ENCODE measurements at places on chromosomes 1 and 21.

DNA sequence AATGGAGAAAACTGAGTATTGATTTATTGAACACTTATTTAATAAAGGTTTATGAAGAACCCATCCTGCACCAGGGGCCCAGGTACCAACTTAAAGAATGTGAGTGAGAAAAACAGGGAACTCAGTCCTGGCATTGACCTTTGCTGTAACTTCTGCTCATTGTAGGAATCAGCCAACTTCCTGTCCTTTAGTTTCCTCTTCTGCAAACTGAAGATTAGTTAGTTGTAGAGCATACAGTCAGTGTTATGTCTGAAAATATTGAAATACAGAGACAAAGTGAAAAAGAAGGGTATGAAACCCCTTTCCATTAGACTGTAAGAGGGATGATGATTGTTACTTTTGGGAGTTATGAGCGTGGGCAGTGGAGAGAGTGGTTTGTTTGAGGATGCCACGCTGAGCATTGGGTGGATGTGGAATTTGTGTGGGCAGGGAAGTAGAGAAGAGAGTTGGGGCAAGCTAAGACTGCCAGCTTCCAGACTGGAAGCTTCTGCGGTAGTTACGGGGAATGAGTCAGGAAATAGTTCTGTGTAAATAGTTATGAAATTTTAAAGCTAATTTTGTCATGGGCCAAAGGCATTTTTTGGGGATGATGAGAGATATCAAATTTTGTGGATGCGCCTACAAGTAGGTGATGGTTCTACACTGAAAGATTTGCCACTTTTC lies 89.2 kb downstream of the GPR88 start:
- DNase-seq: no peak

DNA sequence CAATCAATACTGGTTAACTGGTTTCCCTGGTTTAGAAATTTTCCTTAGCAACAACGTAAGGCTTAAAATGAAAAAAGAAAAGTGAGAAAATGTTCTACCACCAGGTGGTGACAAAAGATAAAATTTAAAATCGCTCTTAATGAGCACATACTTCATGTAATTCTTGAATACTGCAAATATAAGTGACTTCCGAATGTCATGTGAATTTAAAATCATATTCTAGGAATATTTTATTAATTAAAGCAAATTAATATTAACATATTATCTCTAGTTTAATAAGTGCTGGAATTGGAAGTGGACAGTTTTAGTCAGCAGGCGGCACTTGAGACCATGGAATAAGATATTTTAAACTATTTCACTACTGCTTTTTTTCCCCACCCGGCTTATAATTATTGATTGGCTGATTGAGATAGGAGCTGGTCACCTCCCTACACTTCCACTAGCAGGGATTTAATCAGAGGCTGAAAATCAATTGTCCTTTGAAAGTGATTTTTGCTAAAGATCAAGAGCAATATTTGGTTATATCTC lies 5.0 kb upstream of the ADAMTS1 start:
- no peak for DNase-seq

DNA sequence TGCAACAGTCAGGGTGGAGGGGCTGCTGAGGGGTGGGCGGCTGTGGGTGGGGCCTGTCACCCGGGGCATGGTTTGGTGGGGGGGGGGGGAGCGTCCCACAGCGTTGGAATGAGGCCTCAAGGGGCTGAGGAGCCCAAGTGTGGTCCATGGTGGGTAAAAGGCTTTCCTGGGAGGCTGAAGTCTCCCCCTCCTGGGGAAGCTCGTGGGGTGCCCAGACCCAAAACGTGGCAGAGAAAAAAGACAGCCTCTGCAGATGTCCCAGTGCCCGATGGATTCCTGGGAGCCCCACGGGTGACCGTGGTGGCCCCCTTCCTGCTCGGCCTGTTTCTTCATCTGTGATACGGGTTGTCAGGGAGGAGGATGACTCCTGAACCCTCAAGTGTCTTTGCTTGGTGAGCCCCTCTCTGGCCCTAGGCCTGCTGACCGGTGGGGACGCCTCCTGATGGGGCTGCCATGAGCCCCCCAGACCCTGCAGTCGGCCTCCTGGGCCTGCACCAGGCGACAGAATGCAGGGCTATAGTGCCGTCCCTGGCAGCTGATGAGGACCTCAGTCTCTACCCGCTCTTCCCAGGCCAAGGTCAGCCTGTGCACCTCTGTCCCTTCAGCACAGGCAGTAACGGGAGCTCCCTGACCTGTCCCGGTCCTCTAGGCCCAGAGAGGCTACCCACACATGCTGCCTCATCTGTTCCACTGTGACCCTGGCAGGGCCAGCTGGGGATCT lies 1.1 kb downstream of the OBSCN start:
- no peak for DNase-seq

- DNase-seq: no peak
These were observed 124.0 kb downstream of the PROX1 start for GRCh38 chr1:214111796-214112195.

DNA sequence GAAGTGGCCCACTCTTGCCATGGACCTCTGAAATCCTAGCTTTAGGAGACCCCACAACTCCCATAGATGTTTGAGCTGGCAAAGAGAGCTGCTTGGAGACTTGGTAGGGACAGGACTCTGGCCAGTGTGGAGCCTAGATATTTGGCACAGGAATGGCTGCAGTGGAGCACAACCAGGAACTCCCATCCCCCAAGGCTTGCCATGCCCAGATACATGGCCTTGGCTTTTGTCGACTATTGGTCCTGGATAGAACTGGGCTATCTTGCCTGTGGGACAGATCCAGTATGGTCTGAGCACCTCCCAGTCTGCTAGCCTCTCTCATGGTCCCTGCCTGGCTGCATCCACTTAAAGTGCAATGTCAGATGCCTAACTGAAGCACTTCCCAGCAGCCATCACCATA lies 7.8 kb upstream of the GBP2 start:
- DNase-seq: no peak

Measured in testis (tissue), 5 donors.